ENCODE measurements at places on chromosomes 12 and 14.

DNA sequence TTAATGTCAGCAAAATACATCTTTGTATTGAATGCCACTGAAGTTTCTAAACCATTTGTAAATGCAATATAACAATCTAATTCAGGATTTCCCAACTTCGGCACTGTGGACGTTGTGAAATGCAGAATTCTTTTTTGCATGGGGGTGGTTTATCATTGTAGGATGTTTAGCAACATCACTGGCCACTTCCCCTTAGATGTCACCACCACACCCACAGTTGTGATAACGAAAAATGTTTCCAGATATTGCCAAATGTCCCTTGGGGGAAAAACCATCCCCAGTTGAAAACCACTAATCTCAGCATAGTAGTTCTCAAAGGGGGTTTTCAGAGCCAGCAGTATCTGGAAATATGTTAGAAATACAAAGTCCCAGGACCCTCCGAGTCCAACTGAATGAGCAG lies 203.3 kb downstream of the NAV3 start:
- DNase-seq = no peak

DNA sequence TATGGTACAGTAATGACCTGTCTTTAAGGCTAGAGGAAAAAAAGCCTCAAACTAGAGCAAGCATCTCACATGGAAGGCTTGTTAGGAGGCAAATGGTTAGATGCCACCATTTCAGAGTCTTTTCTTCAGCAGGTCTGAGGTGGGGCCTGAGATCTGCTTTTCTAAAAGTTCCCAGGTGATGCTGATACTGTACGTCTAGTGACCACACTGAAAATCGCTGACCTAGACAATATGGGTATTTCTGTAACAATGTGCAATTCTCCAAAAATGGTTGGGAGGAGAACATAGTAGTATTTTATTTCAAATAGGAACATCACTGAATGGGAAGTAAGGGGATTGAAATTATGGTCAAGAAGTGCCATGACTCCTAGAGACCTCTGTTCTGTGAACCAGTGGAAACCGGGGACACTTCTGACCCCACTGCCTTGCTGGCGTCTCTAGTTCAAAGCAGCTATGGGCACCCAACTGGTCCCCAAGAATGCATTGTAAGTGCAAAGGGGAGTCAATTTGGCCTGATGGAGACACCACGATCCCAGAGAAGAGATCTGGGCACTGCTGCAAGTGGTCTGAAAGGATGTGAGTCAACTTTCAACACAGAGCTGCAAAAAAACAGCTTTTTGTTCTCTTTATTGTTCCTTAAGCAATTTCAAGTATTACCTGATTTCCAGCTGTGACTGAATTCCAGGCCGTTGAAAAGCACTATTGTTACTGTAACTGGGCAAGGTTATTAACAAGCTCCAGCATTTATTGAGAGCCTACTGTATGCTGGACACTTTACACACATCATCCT lies 54.4 kb upstream of the PLEKHG7 start:
- no peak for DNase-seq

GRCh38 chr14:68607867-68608573 lies 184.8 kb downstream of the ZFP36L1 start:
- no peak for DNase-seq

- no peak for DNase-seq
Observed at GRCh38 chr12:121939186-121939585, 20.8 kb downstream of the CFAP251 start.

- no peak for DNase-seq
Observed at GRCh38 chr12:63900922-63901793, 56.7 kb downstream of the SRGAP1 start.

- DNase-seq = no peak
Observed at GRCh38 chr12:1723721-1724120, 32.9 kb downstream of the ADIPOR2 start.

DNA sequence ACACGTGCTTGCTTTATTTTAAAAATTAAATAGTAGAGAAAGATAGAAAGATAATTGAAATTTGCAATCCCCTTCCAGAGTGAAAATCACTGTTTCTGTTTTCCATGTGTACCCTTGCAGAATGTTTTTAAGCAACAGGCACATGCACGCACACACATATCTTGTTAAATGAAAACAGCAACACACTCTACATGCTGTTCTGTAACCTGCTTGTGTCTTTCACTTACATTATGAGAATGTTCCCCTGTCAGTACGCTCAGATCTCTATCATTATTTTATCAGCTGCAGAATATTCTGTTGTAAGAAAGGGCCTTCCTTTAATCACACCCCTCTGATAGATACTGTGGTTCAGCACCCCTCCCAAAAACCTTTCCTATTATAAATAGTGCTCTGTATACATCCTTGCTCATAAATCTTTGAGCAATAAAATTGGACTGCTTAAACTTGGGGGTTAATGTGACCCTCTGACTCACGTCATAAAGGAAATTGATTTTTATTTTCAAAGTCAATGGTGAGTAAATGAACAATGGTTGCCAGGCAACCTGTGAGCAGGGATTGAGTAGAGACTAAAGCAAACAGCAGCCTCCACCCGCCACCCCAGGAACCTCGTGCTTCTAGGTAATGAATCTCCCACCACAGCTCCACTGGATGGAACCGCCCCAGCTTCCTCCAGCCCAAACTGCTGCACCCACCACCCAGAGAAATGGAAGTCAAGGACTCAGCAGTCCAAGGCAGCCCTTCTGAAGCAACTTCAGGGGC lies 31.9 kb upstream of the CHGA start:
- no peak for DNase-seq

GRCh38 chr12:130144256-130144655 lies 18.0 kb upstream of the FZD10 start:
- no peak for DNase-seq
